Renal cortex interstitium (tissue), 15 donors: ENCODE measurements at places on chromosomes 13 and 19. TPM values are rescaled to one million over a fixed set of nuclear protein-coding genes. Genes with fewer than 3 reads are reported as not detected.

The NDUFA11 gene
- 197 TPM for polyA plus RNA-seq

The DUXA gene
- not detected for polyA plus RNA-seq

The ZNF543 gene
- 10.4 TPM for polyA plus RNA-seq

The RFXAP gene
- 12.7 TPM for polyA plus RNA-seq

The LHFPL6 gene
- 37.1 TPM for polyA plus RNA-seq

The NTF4 gene
- polyA plus RNA-seq: 4.3 TPM

The IL11 gene
- polyA plus RNA-seq: 2.8 TPM

The KIR3DL1 gene
- not detected for polyA plus RNA-seq

The SHISA2 gene
- polyA plus RNA-seq: 65.5 TPM

The ACER1 gene
- 0.23 TPM for polyA plus RNA-seq

The ZNF709 gene
- 7.0 TPM for polyA plus RNA-seq

The BRSK1 gene
- polyA plus RNA-seq: 16.2 TPM

The SMIM44 gene
- polyA plus RNA-seq: not detected

The EDNRB gene
- polyA plus RNA-seq: 93.1 TPM

The COL4A2 gene
- polyA plus RNA-seq: 524 TPM

The ZNF554 gene
- polyA plus RNA-seq: 8.3 TPM

The PGLYRP1 gene
- polyA plus RNA-seq: 0.45 TPM

The ADPRHL1 gene
- polyA plus RNA-seq: 5.2 TPM

The C2CD4C gene
- 3.9 TPM for polyA plus RNA-seq

The ZFP36 gene
- polyA plus RNA-seq: 29.0 TPM

The DENND1C gene
- 40.5 TPM for polyA plus RNA-seq

The SYCN gene
- polyA plus RNA-seq: not detected

The NXNL1 gene
- 0.64 TPM for polyA plus RNA-seq

The IFI30 gene
- 11.4 TPM for polyA plus RNA-seq

The CGB3 gene
- polyA plus RNA-seq: not detected

The GTF3A gene
- 78.4 TPM for polyA plus RNA-seq

The CYP4F8 gene
- not detected for polyA plus RNA-seq

The SBNO2 gene
- polyA plus RNA-seq: 23.6 TPM

The CAMSAP3 gene
- 25.4 TPM for polyA plus RNA-seq

The OR7D2 gene
- 0.14 TPM for polyA plus RNA-seq

The ZNF93 gene
- polyA plus RNA-seq: 17.9 TPM

The ARHGAP35 gene
- 54.5 TPM for polyA plus RNA-seq

The KLK4 gene
- polyA plus RNA-seq: not detected

The OVOL3 gene
- not detected for polyA plus RNA-seq

The TEX29 gene
- polyA plus RNA-seq: 0.42 TPM

The ZNF557 gene
- polyA plus RNA-seq: 7.7 TPM

The GJA3 gene
- 11.6 TPM for polyA plus RNA-seq

The KLK10 gene
- polyA plus RNA-seq: 0.37 TPM

The CYP2F1 gene
- polyA plus RNA-seq: 0.33 TPM

The TEAD2 gene
- 93.0 TPM for polyA plus RNA-seq

The WDR87 gene
- 0.01 TPM for polyA plus RNA-seq

The ERICH6B gene
- polyA plus RNA-seq: 0.96 TPM

The ANGPTL4 gene
- 3.1 TPM for polyA plus RNA-seq

The GDF15 gene
- 2.2 TPM for polyA plus RNA-seq

The SIGLEC11 gene
- 5.0 TPM for polyA plus RNA-seq

The PCSK4 gene
- 4.4 TPM for polyA plus RNA-seq

The STARD13 gene
- polyA plus RNA-seq: 21.4 TPM

The HSD11B1L gene
- polyA plus RNA-seq: 12.0 TPM

The GAPDHS gene
- polyA plus RNA-seq: not detected

The ZNF548 gene
- polyA plus RNA-seq: 35.6 TPM

The DLL3 gene
- 0.35 TPM for polyA plus RNA-seq

The ZNF442 gene
- 7.1 TPM for polyA plus RNA-seq

The DKKL1 gene
- 6.4 TPM for polyA plus RNA-seq

The KLF1 gene
- polyA plus RNA-seq: 0.32 TPM

The ACTMAP gene
- 14.5 TPM for polyA plus RNA-seq

The SPACA4 gene
- polyA plus RNA-seq: not detected

The IGFLR1 gene
- 5.6 TPM for polyA plus RNA-seq

The CEACAM20 gene
- polyA plus RNA-seq: not detected

The SLITRK6 gene
- polyA plus RNA-seq: 7.9 TPM
